ENCODE measurements at places on chromosomes 2 and 18. TPM values are rescaled to one million over a fixed set of nuclear protein-coding genes. Genes with fewer than 3 reads are reported as not detected.

- H3K4me1 ChIP-seq = no peaks in the 10 kb centered on the region
- no peaks in the 10 kb centered on the region for H3K36me3 ChIP-seq
- DNase-seq = no peak
- H3K27me3 ChIP-seq = no peaks in the 10 kb centered on the region
- no peak overlapping the region for H3K4me3 ChIP-seq
- no peak overlapping the region for H3K27ac ChIP-seq
Measured at GRCh38 chr2:239727182-239727775, 297.9 kb downstream of the NDUFA10 start.

- H3K36me3 ChIP-seq = no peaks in the 10 kb centered on the region
- H3K27ac ChIP-seq = no peak overlapping the region
- no peak for DNase-seq
- no peak overlapping the region for H3K4me3 ChIP-seq
- H3K4me1 ChIP-seq = peaks cover 20% of the 10 kb centered on the region
- H3K27me3 ChIP-seq = no peaks in the 10 kb centered on the region
Measured at GRCh38 chr2:46679761-46680160, 200.4 kb downstream of the TMEM247 start.

GRCh38 chr2:237695201-237695780 lies 67.9 kb downstream of the LRRFIP1 start:
- H3K27me3 ChIP-seq = no peaks in the 10 kb centered on the region
- peaks cover 89% of the 10 kb centered on the region for H3K4me1 ChIP-seq
- H3K27ac ChIP-seq = peak overlapping the region; percentile 93
- DNase-seq = no peak

DNA sequence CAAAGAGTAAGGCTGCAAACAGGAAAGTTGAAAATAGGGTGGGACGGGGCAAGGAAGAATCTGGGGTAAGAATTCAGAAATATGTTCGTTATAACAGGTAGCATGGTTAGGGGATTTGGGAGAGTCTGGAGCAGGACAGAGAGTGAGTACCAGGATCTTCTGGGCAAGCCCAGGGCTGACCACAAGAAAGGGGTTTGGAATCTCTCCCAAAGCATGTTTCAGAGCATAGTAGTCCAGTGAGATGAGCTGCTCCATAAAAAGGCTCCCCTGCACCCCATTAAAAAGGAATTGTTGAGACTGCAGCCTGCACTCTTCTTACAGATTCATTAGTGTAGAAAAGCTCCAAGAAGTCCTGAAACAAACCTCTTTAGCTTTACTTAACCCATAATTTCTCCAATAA lies 291.1 kb downstream of the MTX2 start:
- no peaks in the 10 kb centered on the region for H3K4me1 ChIP-seq
- H3K36me3 ChIP-seq = no peaks in the 10 kb centered on the region
- H3K4me3 ChIP-seq = no peak overlapping the region

GRCh38 chr2:133641497-133641896 lies 73.2 kb upstream of the NCKAP5 start:
- no peaks in the 10 kb centered on the region for H3K36me3 ChIP-seq
- H3K27me3 ChIP-seq = no peaks in the 10 kb centered on the region
- H3K4me1 ChIP-seq = peaks cover 8% of the 10 kb centered on the region
- no peak for DNase-seq
- no peak overlapping the region for H3K4me3 ChIP-seq

DNA sequence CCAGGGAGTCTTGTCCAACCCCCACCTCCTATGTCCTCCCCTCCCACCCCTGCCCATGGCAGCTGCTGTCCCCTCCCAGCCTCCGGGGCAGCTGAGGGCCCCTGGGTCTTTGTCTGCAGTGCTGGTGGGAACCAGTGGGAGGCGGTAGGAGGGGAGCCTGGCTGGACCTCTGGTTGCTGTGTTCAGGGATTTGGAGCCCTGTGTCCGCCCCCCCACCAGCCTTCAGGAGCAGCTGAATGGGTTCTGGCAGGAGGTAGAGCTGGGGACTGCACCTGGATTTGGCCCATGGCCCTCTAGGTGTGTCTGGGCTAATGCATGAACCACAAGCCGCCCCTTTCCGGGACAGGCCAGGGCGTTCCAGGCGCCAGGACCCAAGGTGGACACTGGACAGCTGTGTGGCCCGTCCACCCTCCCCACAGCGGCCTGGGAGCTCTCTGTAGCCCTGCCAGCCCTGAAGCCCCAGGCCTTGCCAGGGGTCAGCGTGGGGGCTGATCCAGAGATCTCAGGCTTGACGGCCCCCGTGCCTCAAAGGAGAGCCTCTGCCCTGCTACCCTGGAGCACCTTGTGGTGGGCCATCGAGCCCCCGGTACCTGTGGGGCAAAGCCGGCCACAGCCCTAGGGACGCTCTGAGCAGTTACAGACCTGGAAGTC lies 25.4 kb downstream of the GPC1 start:
- H3K27ac ChIP-seq = no peak overlapping the region
- H3K27me3 ChIP-seq = peaks cover 8% of the 10 kb centered on the region
- peaks cover 8% of the 10 kb centered on the region for H3K4me1 ChIP-seq
- peaks cover 51% of the 10 kb centered on the region for H3K36me3 ChIP-seq

- no peak overlapping the region for H3K27ac ChIP-seq
- H3K27me3 ChIP-seq = no peaks in the 10 kb centered on the region
- no peaks in the 10 kb centered on the region for H3K36me3 ChIP-seq
- no peaks in the 10 kb centered on the region for H3K4me1 ChIP-seq
Measured at GRCh38 chr2:88671786-88672427, 19.6 kb upstream of the RPIA start.

- H3K27ac ChIP-seq = no peak overlapping the region
- H3K4me1 ChIP-seq = no peaks in the 10 kb centered on the region
- H3K4me3 ChIP-seq = no peak overlapping the region
- no peaks in the 10 kb centered on the region for H3K27me3 ChIP-seq
- H3K36me3 ChIP-seq = no peaks in the 10 kb centered on the region
Measured at GRCh38 chr2:6454286-6454990, 411.3 kb downstream of the CMPK2 start.

- no peaks in the 10 kb centered on the region for H3K27me3 ChIP-seq
- H3K4me3 ChIP-seq = no peak overlapping the region
- H3K4me1 ChIP-seq = no peaks in the 10 kb centered on the region
- no peak overlapping the region for H3K27ac ChIP-seq
Measured at GRCh38 chr2:157760949-157761348, 115.2 kb downstream of the ACVR1 start.

DNA sequence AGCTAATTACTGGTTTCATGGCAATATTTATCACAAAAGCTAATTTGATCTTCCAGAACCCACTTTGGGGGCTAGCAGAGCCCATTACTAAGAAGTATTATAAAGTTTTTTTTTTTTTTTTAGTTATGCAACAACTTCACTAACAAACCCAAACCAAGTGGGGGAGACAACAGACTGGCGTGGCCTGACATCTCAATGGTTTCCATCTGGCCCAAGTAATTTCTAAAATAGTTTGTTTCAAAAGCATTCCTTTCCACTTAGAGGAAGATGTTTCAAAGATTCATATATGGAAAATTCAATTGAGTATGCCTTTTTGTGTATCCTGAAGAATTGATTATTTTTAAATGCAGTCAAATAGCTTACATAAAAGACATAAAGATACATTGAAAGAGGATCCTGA lies 367.1 kb downstream of the HRH4 start:
- no peak for DNase-seq
- no peaks in the 10 kb centered on the region for H3K36me3 ChIP-seq
- H3K27me3 ChIP-seq = no peaks in the 10 kb centered on the region
- no peak overlapping the region for H3K27ac ChIP-seq

DNA sequence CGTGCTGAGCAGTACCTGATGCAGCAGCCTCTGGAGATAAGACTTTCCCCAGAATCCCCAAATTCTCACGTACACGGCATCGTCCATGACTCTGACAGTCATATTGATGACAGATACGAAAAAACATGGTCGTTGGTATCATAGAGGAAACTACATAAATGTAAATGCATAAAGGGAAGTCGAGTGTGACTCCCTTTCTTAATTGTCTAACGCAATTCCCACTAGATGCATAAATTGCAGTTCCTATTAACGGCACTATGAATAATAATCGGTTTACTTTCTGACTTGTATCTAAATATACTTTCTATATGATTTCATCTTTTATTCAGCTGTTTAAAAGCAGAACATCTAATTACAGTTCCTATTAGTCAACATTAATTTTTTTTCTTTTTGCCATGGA lies 322.6 kb upstream of the REV1 start:
- H3K4me3 ChIP-seq = no peak overlapping the region
- no peak for DNase-seq
- no peaks in the 10 kb centered on the region for H3K36me3 ChIP-seq
- no peak overlapping the region for H3K27ac ChIP-seq

DNA sequence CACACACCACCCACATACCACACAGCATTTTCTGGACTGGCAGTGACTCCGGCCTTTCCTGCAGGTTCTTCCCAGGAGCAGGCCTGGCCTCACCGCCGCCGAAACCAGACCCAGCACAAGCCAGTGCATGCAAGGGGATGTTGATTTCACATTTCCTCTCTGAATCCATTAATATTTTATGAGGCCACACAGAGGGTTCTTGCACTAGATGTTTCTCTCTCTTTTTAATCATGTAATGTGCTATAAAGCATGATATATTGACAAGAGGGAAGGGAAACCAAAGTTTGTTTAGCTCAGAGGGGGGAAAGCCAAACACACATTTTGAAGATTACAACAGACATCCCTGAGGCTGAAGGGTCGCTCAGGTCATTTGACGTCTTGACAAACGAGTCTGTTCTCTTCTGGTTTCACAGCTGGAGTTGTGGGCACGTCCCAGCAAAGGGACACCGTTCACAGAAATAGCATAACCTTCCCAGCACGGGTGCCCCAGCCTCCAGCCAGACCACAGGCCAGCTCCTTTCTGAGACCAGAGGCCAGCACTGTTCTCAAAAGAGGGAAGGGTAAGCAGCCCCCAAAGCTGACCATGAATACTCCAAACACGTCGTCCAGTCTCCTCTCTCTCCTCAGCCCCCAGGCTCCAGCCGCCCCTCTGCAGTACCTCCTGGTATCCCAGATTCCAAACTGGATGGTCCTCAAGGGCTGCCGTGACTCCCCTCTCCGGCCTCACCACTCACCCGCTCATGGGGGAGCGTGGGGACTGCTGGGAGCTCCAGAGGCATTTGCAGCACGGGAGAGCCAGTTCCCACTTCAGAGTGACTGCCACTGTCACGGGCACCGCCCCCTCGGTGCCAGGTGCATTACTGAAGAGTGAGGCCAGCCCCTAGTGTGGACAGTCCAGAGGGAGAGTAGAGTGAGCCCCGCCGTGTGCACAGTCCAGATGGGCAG lies 340.3 kb upstream of the SALL3 start:
- DNase-seq = no peak
- H3K27me3 ChIP-seq = no peaks in the 10 kb centered on the region
- H3K4me3 ChIP-seq = no peak overlapping the region
- no peak overlapping the region for H3K27ac ChIP-seq
- no peaks in the 10 kb centered on the region for H3K4me1 ChIP-seq
- H3K36me3 ChIP-seq = no peaks in the 10 kb centered on the region

DNA sequence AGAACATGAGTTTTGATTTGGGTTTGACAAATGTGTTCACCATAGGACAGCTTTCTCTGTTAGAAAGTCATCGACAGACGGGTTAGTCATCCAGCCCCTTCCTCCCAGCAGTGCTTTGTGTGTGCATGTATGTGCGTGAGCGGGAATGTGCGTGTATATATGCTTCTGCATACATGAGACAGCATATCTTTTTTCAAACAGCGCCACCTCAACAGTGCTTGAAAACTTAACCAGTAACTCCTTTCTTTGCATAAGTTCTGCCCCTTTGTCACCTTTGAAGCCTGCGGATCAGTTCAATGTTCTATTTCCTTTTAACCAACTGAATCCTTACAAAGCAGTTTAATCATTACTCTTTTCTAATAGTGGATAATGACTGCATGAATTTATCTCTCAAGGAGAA lies 351.4 kb downstream of the LPIN1 start:
- no peaks in the 10 kb centered on the region for H3K27me3 ChIP-seq
- no peaks in the 10 kb centered on the region for H3K4me1 ChIP-seq
- no peak overlapping the region for H3K27ac ChIP-seq
- H3K4me3 ChIP-seq = no peak overlapping the region
- no peaks in the 10 kb centered on the region for H3K36me3 ChIP-seq

DNA sequence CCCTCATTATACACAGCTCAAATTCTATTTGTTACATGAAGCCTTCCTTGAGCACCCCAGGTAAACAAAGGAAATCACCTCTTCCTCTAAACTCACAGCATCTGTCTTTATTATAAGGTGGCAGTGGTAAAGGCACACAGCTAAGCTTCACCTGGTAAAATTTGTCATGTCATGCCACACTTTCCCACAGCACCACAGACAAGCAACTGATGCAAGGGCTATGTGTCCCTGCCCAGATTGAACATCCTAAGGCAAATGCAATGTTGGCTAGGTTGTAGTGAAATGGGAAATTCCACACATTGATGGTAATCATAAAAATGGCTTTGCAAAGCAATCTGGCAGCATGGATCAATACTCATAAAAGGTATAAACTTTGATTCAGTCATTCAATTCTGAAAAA lies 18.9 kb downstream of the LDAH start:
- no peak for DNase-seq
- no peaks in the 10 kb centered on the region for H3K36me3 ChIP-seq
- no peaks in the 10 kb centered on the region for H3K27me3 ChIP-seq
- no peaks in the 10 kb centered on the region for H3K4me1 ChIP-seq
- H3K27ac ChIP-seq = no peak overlapping the region

DNA sequence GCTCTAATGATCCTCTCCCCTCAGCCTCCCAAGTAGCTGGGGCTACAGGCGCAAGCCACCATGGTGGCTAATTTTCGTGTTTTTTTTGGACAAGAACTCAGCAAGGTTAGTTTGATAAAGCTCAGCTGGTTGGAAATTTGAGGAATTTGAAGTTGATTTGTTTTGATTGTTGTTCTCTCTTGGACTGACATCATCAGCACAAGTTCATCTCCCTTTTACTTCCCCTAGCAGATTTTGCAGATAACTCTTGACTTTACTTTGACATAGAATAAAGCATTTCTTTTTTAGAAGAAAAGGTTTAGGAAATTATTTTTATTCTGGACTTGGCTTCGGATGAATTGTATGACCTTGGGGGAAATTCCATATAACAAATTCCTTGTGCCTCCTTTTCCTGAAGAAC lies 74.9 kb upstream of the DLX2 start:
- H3K27me3 ChIP-seq = peaks cover 10% of the 10 kb centered on the region
- no peak overlapping the region for H3K4me3 ChIP-seq
- no peak for DNase-seq
- no peaks in the 10 kb centered on the region for H3K36me3 ChIP-seq
- no peak overlapping the region for H3K27ac ChIP-seq
- H3K4me1 ChIP-seq = peaks cover 15% of the 10 kb centered on the region

GRCh38 chr18:74512321-74513053 lies 16.3 kb downstream of the CNDP2 start:
- no peak overlapping the region for H3K27ac ChIP-seq
- no peak for DNase-seq
- peaks cover 96% of the 10 kb centered on the region for H3K36me3 ChIP-seq
- H3K4me3 ChIP-seq = no peak overlapping the region

GRCh38 chr2:104872866-104873688 lies 19.2 kb downstream of the POU3F3 start:
- peaks cover 98% of the 10 kb centered on the region for H3K27me3 ChIP-seq
- no peaks in the 10 kb centered on the region for H3K36me3 ChIP-seq

- H3K36me3 ChIP-seq = no peaks in the 10 kb centered on the region
- no peak overlapping the region for H3K27ac ChIP-seq
- H3K4me3 ChIP-seq = no peak overlapping the region
- no peak for DNase-seq
Measured at GRCh38 chr2:226647621-226648518, 151.8 kb downstream of the IRS1 start.

- peaks cover 98% of the 10 kb centered on the region for H3K4me1 ChIP-seq
- peak overlapping the region; percentile 92 for H3K27ac ChIP-seq
- H3K36me3 ChIP-seq = no peaks in the 10 kb centered on the region
- H3K27me3 ChIP-seq = no peaks in the 10 kb centered on the region
- peak overlapping the region; percentile 6 for H3K4me3 ChIP-seq
Measured at GRCh38 chr2:239295377-239296019, 105.3 kb downstream of the HDAC4 start.

The IL1RL1 gene
- 10.0 TPM for total RNA-seq

The HOXD1 gene
- total RNA-seq = not detected

The CRYGC gene
- not detected for total RNA-seq

The COL6A3 gene
- 205 TPM for total RNA-seq

The KATNAL2 gene
- 4.7 TPM for total RNA-seq
